ENCODE measurements at places on chromosomes 11 and 22.

DNA sequence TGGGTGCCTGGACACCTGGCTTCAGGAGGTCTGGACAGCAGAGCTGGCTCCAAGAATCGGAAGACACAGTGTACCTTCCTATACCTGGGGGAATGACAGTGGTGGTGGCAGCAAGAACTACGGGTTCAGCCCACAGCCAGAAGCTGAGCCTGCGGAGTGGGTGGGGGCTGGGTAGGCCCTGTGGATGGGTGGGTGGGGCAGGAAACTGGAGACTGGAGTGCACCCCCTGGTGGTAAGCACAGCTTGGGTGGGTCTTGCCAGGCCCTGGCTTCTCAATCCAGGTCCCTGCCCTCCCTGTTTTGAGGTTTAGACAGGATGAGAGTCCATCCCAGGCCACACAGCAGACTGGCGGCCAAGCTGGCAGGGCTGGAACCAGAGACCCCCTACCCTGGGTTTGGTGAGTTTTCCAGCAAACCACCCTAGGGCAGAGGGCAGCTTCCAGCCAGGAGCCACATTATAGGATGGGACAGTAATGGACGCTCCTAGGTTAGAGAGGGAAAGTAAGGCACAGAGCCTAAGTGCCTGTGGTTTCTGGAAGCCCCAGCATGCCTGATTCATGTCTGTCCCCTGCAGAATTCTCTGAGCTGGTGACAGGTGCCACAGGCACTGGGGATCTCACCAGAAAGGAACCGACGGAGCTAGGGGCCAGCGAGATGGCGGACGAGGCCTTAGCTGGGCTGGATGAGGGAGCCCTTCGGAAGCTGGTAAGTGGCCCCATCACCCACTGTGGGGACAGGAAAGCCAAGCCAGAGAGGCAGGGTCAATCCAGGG, 1.7 kb downstream of the SMTN start:
- DNase-seq: no peak

- DNase-seq: no peak
Measured at GRCh38 chr11:12441231-12441861, 64.0 kb downstream of the PARVA start.

GRCh38 chr11:66609721-66610617, 6.5 kb upstream of the RBM14 start:
- no peak for DNase-seq

DNA sequence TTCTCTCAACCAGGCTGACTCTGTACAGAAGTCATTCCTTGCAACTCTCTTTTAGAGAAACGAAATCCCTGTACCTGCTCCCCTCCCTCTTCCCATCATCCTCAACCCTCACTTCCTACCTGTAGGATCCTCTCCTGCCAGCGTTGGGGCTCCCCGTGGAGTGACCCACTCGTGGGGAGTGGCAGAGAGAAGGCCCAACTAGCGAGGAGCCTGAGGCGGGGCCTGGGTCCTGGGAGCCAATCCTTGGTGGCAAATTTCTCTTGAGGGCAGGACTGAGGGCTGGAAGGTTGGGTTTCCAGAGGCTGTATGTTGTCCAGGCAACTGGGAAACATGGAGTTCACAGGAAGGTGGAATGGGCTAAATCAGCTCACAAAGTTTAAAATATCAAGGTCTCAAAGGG, 10.4 kb downstream of the NHERF4 start:
- no peak for DNase-seq

DNA sequence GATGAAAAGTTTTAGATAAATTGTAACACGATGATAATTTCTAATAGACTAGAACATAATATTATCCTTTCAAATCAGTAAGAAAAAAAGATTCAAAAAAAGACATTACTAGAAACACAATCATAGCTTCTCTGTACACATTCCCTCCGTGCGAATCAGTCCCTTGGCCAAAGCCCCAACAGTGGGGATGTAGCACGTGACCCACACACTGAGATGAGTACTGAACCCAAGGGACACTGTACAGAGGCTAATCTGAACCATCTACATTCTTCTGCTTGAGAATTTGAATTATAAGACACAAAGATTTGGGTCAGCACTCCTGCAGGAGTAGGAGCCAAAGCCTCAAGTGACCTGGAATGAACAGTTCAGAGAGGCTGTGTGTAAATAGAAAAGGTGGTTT, 353.7 kb downstream of the INSC start:
- DNase-seq: no peak

DNA sequence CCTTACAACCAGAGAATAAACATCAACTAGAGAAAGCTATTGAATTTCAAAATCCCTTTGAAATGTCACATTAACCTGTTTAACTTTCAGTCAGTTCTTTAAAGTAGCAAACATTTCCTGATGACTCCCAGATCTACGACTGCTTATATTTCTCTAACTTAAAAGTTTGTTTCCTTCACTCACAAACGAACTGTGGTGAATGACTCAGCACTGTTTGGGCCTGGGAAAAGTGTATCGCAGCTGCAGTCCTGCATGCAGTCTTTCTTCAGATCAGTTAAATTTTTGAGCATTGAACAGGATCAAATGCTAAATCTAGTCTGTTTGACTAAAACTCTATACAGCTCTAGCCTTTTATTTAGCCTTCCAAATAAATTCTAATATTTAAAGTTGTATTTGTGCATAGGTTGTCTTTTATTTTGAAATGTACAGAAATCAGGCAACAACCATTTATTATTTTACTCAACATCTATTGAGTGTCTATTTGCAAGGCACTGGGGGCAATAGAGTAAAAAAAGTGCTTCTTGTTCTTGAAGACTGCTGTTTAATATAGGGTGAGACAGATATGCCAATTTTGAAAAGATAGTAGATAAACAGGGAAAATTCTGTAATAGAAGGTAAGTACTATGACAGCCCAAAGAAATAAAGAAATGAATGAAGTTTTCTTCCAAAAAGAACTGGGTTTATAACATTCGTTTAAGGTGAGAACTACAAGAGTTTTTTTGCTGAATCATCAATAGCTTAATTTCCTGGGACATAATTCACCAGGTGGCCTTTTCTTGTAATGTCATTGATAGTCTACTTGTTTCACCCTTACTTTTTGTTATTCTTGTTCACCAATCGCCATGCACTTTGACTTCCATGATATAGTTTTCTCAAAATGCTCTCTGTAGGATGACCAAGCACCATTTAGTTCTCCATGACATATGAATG, 235.4 kb downstream of the METTL15 start:
- DNase-seq: peak; percentile 81

DNA sequence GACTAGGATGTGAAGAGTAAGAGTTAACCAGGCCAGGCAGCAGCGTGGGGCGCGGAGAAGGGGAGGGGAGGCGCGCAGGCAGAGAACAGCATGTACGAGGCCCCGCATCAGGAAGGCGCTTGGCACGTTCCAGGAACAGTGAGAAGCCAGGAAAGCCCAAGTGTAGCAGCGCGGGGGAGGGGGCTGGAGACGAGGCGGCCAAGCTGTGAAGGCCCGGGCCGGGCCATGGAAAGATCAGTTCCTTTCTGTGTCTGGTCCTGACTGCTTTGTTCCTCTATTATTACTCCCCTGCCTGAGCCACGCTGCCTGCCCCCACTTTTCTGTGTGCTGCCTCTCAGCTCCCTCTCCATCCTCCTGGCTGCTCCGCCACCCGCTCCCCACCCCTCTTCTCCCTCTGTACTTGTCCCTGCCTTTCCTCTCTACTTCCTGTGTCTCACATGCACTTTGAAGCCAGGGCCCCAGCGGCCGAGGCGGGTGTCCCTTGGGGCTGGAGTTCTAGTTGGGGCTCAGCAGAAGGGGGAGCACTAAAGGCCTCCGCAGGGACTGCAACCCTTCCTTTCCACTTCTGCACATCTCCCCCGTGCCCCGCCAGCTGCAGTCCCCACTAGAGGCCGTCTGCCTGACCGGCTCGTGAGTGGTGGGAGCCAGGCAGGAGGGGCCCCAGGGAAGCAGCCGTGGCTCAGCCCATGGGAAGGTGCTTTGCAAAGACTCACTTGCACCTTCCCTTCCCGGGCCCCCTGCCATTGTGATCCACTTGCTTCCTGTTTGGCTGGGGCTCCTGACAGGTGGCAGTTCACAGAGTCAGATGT, 63.7 kb downstream of the PRDM11 start:
- DNase-seq: no peak

DNA sequence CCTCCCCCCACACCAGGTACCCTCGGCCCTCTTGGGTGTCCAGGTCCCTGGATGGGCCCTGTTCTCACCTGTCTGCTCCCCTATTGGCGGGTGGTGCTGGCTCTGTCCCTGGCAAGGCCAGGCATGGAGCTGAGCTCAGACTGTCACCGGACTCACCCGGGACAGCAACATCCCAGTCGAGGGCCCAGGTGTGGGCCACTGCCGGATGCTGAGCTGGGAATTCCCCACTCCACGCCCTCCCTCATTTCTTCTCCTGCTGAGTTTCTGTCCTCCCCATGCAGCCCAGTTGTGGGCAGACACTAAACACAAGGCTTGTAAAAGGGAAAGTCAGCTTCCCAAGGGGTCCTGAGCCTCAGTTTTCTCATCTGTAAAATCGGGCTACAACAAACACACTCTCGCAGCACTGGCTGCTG, 2.0 kb upstream of the AP5B1 start:
- DNase-seq: no peak

- no peak for DNase-seq
Measured at GRCh38 chr11:119483341-119483880, 60.4 kb upstream of the THY1 start.

- no peak for DNase-seq
Measured at GRCh38 chr11:131204765-131205380, 165.5 kb upstream of the NTM start.

GRCh38 chr22:42357634-42358296, 74.4 kb downstream of the NFAM1 start:
- no peak for DNase-seq

DNA sequence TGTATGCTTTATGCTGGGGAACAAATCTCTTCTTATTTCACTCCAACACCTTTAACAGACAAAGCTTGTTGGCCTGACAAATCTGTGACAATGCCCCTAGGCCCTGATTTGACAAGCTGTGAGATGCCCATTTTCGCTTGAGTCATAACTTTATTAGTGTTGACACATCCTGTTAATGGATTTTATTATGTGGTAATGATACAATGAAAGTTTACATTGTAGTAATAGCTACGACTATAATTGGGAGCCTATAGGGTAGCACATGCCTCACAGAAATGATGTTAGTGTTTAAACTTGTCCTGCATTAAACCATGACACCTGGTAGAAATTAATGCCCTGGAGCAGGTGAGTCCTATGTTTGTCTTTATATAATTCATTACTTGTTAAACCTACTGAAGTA, 3.3 kb upstream of the MMP10 start:
- no peak for DNase-seq

- DNase-seq: no peak
Measured at GRCh38 chr11:61491736-61492395, 16.7 kb upstream of the LRRC10B start.

DNA sequence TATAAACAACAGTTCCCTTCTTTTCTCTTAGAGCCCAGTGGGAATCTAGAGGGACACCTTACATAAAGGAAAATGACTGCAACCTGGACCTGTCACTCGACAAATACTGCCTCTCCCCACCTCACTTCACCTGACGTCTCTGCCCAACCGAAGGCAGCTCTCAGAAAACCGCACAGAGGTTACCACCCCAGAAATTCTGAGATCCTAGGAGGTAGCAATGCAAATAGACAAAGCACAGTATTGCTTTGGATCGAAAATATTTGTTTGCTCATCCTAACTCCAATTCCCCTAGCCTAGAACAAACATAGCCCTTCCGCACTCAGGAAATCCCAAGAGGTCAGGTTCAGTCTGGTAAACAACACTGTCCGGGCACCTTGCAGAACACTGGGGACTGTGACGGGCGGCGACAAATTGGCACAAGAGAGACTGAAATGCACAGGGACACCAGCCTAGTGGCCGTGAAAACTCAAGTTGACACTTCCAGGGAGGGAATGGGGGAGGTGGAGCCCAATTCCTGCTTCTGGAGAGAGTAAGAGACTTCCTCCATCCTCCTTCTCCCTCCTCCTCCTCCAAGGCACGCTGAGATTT, 420 bp upstream of the TRIM44 start:
- no peak for DNase-seq

- DNase-seq: no peak
Measured at GRCh38 chr11:995752-996420, 40.6 kb downstream of the MUC6 start.

DNA sequence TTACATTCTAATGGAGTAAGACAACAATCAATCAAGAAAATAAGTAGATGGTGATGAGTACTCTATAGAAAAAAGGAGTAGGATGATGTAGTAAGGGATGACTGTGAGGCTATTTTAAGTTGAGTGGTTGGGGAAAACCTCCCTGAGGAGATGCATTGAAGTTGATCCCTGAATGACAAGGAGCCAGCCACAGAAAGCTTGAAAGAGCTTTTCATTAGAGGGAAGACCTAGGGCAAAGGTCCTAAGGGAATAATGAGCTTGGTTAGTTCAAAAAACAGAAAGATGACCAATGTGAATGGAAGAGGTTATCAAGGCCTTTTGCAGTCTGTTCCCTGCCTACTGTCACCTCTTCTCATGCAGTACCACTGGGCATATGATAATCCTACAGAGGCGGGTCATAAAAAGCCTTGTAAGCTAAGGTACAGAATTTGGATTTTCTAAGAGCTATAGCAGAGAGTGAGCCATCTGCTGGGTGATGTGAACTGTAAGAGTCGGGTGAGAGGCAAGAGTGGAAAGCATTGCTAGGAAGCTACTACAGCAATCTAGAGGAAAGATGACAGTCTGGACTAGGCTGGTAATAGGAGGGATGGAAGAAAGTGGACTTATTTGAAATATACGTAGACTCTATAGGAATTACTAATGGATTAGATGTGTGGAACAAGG, 3.1 kb downstream of the PPP2R1B start:
- DNase-seq: no peak
